ENCODE measurements at places on chromosomes 5 and 9.

DNA sequence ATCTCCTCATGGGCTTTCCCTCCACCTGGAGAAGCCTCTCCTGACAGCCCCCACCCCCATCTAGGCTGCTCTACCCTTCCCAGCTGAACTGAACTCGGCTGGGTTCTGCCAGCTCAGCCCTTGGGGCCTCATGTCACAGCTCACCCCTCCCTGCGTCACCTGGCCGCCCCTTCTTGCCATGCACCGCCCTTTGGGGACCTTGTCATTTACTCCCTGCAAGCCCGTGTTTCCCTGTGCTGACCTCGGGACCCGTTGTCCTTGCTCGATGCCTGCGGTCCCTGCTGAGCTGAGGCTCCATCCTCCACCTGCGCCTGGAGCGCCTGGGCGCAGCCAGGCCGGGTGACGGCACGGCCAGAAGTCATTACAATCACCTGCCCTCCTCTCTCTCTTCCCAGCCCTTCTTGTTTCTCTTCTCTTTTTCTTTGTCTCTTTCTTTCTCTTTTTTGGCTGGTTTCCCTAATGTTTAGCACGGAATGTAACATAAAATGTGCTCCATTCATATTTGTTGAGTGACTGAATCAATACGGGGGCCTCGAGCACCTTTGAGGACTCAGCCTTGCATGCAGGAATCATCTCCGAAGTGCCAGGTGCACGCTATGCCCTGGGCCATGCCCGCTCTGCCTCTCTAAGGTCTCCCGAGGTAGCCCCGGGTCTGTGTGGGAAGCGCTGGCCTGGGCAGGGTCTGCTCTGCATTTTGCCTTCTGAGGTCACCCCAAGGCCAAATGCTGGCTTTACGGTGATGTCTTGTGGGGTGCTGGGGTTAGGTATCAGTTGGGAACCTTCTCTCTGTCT is 48.1 kb upstream of the COL5A1 start:
- no peak for DNase-seq

DNA sequence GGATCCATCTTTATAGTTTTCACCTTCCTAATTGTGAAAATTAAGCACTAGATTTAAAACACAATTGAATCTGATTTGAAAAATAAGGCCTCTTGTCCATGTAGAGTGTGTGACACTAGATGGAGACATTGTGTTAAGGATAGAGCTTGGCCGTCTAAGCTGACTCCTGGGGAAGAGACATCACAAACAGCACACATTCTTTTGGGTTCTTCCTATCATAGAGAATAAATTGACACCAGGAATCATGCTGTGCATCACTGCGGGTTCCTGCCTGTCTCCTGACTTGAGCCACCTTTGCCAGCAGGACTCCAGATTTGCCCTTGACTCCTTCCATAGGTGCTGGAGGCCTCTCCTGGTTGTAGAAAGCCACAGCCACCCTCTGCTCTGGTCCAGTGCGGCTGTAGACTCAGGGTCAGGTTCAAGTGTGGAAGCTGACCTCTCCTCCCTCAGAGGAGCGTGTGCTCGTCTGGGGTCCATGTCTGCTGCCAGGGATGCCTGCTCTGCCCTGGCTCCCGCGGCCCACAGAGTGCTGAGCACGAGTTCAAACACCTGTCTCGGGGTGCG is 11.2 kb downstream of the ROPN1L start:
- peak; percentile 76 for DNase-seq

GRCh38 chr5:64595031-64595855 is 89.4 kb downstream of the RGS7BP start:
- peak; percentile 3 for DNase-seq

GRCh38 chr5:10565785-10566542 is 2.1 kb downstream of the ANKRD33B start:
- peak; percentile 72 for DNase-seq

DNA sequence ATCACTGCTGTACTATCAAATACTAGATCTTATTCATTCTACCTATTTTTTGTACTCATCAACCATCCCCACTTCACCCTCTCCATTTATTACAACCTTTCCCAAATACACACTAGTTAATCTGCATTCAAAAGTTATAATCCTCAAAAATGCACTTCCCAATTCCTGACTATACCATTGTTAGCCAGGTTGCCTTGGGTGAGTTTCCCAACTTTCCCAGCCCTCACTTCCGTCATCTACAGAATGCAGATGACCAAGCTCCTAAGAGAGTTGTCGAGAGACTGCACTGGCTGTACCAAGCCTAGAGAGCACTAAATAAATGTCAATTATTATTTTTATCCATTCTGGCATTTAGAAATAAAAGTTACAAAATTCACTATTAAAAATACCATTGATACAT is 11.5 kb downstream of the PLPP1 start:
- no peak for DNase-seq

DNA sequence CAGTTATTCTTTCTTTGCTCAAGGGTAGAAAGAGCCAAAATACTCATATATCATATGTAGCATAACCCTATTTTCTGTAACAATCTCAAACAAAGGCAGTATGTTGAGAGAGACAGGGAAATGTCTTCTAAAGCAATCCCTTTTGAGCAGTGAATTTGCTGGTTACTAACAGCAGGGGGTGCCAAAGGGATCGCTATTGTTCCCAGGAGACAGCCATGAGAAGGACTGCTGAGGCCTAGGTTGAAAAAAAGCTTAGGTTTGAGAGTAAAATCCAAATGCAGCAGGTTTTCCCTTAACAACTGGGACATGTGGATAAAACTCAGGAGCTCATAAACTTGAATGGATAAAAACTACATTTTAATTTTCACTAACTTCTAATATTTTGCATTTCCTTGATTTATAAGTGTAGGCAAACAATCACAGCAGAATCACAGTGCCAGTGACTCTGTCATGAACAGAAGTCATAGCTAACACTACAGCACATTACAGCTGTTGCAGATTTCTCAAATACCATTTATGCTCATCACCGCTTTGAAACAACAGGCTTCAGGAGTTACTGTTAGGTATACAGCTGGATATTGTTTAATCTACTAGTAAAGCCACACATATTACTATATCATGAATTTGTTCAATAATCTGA is 148.4 kb downstream of the MAPKAP1 start:
- peak; percentile 72 for DNase-seq

DNA sequence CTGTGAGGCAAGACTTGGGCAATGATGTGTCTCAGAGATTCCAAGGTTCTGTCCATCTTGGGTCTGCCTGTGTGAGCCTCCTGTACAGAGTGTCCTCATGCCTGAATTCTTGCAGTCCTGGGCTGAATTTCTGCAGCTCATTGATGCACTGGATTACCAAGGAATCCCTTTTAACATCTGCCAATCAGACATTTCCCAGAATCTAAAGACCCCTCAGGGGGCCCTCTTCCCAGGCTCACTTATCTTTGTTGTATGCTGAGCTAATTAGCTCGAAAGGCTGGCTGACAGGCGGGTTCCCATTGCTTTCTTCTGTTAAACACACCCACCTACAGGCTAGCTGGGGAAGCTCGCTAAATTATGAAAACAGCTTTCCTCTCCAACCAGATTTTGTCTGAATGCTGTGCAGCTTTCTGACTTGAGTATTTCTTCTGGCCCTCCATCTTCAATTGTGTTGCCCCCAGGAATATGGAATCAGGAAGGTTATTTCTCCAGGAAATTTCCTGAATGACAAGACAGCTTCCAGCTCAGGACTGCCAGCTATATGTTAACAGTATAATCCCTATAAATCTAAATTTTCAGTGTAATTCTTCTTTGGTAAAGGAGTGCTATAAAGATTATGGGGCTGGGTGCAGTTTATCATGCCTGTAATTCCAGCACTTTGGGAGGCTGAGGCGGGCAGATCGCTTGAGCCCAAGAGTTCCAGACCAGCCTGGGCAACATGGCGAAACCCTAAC is at the start of gene LIX1:
LIX1 (minus strand) TSS at position 91 of the 734 bp plus-strand sequence; CDS start at position 56, 35 bp downstream.
- DNase-seq = peak; percentile 42

DNA sequence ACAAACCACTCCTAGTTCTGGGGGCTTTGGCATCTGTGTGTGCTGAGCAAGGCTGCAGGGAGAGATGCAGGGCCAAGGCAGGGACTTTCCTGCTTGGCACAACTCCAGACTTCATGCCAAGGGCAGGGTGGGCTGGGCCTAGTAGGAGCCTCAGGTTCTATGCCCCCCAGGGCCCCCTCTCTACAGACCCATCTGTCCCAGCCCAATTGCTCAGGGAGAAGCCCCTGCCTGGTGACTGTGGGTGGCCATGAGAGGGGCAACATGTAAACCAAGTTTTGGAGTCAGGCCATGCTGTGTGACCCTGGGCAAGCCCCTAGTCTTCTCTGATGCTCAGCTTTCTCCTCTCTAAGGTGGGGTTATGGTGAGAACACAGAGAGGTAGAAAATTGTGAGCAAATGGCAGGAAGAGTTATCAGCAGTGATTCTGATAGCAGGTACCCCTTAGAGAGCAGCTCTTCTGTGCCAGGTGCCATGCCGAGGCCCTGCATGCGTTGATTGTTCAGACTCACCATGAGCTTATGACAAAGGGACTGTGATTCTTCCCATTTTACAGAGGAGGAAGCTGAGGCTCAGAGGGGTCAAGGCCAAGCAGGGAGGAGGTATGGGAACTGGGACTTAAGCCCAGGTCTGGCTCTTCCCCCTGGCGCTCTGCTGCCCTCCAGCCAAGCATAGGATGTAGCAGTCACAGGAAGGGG is 5.2 kb downstream of the OLFML2A start:
- DNase-seq = no peak

- no peak for DNase-seq
Measured at GRCh38 chr9:21831841-21832509, 29.5 kb downstream of the MTAP start.

DNA sequence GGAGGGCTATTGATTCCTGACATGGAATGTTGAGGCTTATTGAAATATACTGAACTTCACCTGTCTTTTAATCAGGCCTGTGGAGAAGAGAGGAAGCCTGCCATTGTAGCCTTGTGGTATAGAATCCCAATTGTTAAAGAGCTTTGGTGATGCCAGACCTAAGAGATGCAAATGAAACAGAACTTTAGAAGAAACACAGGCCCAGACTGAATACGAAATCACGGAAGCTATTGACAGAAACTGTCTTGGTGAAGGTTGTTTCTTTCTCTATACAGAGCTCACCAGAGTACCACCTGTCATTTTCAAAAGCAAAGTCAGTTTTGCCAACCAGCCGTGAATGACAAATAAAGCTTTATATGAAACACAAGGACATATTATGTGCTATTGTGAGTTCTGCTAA is 660.3 kb downstream of the ISL1 start:
- no peak for DNase-seq

- no peak for DNase-seq
Measured at GRCh38 chr5:142823126-142823525, 52.9 kb downstream of the ARHGAP26 start.

- no peak for DNase-seq
Measured at GRCh38 chr9:2729003-2729402, 11.7 kb downstream of the KCNV2 start.

- no peak for DNase-seq
Measured at GRCh38 chr9:72185561-72185960, 36.3 kb downstream of the GDA start.

DNA sequence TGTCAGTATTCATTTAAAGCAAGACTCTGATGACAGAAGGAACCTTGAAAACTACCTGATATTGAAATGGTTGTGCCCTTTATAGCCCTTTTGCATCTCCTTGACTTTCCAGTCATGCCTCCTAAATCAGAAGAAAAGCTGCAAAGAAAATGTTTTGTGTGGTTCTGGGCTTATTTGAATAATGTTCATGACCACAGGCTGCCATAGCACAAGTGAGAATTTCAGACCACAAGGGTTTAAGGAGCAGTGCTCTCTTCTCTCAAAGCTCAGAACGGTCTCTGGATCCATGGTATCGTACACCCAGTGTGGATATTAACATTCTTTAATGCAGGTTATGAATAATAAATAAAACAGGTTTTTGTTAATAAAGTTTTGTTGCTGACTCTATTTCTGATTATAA is 54.2 kb downstream of the GPR107 start:
- DNase-seq = no peak

DNA sequence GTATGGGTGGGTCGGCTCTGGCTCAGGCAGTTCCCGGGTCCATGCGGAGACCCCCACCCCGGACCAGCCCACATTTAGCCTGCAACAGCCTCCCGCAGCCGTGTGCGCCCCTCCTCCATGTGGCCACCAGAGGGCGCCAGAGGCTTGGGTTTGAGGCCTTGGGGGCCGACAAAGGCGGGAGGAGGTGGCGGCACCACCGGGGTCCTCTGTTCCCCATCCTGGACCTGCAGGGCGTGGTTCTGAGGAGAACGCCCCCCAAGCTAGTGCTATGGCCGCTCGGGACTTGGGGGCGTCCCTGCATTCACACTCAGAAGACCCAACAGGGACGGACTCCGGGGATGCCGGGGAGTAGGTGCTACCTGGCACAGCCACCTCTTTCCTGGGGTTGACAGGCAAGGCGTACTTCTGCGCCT is 16.5 kb downstream of the ASS1 start:
- peak; percentile 64 for DNase-seq

DNA sequence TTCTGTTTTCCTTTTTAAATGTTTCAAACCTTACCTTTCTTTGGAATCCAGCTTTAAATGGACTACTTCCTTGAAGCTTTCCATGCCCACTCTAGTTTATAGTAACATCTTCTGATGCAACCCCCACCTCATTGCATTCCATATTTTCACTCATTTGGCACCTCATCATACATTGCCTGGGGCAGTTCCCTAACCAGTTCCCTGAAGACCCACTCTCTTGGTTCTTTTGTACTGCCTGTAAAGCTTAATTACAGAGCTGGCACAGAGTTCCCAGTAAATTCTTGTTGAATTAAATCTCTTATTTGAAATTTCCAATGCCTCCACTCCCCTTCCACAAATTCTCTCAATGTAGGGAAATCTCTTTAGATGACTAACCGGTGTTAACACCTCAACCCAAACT is 257.2 kb downstream of the ARRDC3 start:
- no peak for DNase-seq

DNA sequence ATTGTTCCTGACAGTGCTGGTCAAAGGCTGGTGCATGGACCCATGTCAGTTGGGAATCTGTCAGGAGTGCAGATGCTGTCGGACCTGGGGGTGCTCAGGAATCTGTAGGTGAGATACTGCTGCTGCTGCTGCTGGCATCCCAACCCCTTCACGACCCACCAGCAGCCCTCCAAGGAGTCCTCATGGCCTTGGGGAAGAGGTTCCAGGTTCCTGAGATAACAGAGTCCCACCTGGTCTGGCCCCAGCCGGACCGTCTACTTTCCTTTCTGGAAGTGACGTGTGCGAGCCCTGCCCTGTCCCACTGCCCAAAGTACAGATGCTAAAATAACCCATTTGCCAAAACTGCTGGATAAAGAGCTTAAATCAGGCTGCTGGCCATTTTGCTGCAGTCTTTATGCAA is 4.3 kb downstream of the NXNL2 start:
- DNase-seq = no peak

DNA sequence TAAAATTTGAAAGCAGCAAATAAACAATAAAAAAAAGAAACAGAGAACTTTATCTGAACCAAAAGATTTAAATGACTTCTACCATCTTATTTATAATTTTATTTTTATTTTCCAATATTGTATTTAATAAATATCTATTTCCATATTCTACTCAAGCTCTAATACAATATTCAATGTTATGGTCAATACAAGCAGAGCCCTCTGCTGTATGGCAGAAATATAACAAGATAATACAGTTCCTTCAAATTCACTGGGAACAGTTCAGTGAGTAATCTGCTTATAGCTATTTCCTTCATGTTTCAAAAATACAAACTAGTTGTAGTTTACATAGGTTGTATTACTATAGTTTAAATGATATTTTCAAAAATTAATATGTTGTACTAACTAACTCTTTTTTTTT is 332.7 kb downstream of the PRDM9 start:
- no peak for DNase-seq

GRCh38 chr5:147445917-147446316 is 64.0 kb downstream of the DPYSL3 start:
- no peak for DNase-seq
